H1 (cell line): ENCODE measurements at places on chromosomes 3 and 15.

DNA sequence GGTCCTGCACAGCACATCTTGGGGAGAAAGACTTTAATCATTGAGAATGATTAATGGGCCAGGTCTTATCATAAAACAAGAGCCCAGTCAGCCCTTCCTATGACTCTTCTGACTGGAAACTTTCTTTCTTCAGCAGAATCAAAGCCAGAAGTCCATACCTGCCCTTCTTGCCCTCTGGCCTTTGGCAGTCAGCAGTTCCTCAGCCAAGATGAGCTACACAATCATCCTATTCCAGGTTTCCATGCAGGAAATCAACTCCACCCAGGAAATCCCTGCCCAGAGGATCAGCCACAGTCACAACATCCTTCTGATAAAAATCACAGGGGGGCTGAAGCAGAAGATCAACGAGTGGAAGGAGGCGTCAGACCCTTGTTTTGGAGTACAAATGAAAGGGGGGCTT, 26.9 kb downstream of the ZNF589 start:
- no peak for DNase-seq

DNA sequence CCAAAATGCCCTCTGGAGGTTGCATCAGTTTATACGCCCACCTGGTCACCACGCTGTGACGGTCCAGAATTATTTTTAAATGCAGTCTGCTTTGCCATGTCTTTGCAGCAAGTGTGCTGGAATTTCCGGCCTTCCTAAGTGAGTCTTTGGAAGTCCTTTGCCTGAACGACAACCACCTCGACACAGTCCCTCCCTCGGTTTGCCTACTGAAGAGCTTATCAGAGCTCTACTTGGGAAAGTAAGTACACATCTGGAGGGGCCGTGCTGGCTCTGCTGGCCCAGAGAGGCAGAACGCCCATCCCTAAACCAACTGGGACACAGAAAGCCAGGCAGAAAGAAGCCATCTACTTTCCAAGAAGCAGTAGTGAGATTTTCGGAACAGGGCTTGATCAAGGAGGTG, 101.8 kb downstream of the LRRK1 start:
- DNase-seq, result no peak

- DNase-seq, result no peak
Observed at GRCh38 chr3:196800742-196801434, 61.2 kb downstream of the PAK2 start.

- no peak for DNase-seq
Observed at GRCh38 chr3:151203051-151203420, at the start of gene GPR171. GPR171 (minus strand) TSS chr3:151203216; CDS start chr3:151199386, 3,830 bp downstream.

DNA sequence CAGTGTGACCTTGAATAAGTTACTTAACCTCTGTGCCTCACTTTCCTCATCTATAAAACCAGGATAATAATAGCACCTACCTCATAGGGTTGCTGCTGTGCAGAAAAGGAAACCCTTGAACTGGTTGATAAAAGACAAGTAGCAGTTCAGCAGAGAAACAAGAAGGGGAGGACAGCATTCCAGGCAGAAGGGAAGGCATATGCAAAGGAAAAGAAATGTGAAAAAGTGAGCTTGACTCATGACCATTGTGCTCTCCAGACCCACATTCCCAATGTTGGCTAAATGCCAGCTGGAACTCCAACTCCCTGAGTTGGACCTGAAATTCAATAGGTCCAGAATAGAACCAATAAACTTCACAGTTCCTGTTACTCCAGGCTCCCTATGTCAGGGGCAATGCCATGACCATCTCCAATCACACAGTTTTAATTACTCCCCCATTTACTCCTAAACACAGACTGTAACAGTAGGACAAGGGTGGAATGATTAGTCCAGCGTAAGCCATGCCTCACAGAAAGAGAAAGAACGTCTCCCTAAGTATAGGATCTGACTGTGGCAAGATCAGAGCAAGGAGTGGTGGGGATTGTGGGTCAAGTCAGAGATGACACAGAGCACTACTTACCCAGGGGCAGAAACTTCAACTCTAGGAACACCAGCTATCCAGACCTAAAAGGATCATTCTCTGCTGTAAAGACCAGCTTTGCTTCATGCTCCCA, 26.9 kb downstream of the PRKAR2A start:
- DNase-seq, result no peak

DNA sequence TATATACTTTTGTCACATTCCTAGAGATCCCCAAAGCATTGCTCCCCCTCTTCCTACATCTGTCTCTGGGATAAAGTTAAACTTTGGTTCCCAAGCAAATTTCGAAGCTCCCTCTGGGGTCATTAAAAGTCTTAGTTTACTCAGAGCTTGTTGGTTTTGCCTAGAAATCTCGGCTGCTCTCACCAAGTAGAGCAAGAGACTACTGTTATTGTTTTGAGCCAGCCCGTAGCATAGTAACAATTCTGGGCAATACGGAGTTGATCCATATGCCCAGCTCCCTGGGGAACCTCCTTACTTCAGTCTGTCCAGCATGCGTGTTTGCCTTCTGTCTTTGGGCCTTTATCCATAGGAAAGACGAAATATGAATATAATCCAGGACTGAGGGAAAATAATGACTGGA, 10.0 kb upstream of the P3H2 start:
- DNase-seq, result no peak

GRCh38 chr3:161851941-161852566, 355.4 kb downstream of the OTOL1 start:
- DNase-seq, result peak; percentile 49

DNA sequence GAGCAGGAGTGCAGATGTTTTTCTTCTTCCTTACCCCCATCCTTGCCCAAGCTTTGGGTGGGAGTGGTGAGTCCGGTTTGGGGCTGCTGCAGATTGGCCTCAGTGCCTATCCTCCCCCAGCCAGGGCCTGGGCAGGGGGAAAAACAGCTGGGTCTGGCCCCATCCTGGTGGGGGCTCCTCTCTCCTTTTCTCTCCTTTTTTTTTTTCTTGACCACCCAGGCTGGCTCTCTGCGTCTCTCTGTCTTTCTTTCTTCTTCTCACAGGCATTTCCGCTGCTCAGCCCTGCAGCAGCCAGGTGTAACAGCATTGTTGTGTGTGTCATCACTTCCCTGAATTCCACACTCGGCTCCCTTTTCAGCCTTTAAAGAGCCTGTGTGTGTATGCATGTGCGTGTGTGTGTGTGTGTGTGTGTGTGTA, 2.0 kb downstream of the FOXL2NB start:
- peak; percentile 67 for DNase-seq

- no peak for DNase-seq
Observed at GRCh38 chr3:172391592-172392302, 56.5 kb downstream of the GHSR start.

- no peak for DNase-seq
Observed at GRCh38 chr3:15333956-15334263, 1.5 kb upstream of the SH3BP5 start.

GRCh38 chr3:156460206-156460611, 94.7 kb downstream of the SSR3 start:
- DNase-seq, result no peak

GRCh38 chr3:197222937-197223370, 75.5 kb downstream of the DLG1 start:
- DNase-seq, result no peak

DNA sequence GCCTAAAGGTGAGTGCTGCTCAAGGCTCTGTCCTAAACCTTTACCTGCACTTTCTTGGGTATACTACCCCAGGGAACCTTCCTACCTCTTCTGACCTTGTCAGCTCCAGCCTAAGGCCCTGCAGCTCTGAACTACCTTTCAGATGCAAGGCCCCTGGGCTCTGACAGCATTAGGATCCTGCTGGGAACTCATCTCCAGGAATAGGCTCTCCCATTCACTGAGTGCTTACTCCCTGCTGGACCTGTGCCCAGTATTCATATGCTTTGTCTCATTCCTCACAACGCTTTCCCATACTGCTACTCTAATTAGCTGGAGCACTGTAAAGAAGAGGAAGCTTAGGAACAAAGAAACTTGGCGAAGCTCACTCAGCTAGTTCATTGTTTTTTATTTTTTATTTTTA, 53.8 kb upstream of the RAB6B start:
- peak; percentile 27 for DNase-seq

- DNase-seq, result no peak
Observed at GRCh38 chr3:15623535-15624440, 22.2 kb downstream of the BTD start.

DNA sequence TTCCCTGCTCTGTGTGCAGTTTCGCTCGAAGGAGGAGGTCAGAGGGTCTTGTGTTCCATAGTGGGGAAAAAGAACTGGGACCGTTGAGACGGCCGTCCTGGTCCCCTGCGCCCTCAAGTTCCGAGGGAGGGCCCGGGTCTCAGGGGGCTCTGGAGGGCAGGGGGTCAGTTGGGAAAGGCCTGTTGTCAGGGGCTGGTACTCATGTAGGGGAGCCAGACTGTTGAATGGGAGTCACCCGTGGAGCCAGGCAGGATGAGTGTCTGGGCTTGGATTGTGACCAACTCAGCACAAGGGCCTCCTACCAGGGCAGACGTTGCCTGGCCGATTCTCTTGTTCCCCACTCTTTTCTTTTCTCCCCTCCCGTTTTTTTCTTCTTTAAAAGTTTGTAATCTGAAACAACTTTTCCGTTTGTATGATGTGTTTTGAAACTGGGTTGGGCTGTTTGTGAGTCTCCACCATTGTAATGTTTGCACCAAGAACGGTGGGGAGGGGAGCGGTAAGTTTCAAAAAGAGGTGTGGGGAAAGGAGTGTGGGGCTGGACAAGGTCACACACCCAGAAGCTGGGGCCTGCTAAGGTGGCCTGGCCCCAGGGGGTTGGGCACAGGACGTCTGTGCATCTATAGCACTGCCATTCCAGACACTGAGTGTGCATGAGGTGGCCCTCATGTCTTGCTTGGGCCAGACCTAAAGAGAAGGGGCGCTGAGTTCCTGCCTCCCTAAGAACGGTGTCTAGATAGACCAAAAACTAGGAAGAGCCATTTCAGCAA, 1.1 kb downstream of the CMTM7 start:
- DNase-seq, result no peak
